Cardiac septum (tissue), 1 donor: ENCODE measurements at places on chromosomes 1 and 21.

DNA sequence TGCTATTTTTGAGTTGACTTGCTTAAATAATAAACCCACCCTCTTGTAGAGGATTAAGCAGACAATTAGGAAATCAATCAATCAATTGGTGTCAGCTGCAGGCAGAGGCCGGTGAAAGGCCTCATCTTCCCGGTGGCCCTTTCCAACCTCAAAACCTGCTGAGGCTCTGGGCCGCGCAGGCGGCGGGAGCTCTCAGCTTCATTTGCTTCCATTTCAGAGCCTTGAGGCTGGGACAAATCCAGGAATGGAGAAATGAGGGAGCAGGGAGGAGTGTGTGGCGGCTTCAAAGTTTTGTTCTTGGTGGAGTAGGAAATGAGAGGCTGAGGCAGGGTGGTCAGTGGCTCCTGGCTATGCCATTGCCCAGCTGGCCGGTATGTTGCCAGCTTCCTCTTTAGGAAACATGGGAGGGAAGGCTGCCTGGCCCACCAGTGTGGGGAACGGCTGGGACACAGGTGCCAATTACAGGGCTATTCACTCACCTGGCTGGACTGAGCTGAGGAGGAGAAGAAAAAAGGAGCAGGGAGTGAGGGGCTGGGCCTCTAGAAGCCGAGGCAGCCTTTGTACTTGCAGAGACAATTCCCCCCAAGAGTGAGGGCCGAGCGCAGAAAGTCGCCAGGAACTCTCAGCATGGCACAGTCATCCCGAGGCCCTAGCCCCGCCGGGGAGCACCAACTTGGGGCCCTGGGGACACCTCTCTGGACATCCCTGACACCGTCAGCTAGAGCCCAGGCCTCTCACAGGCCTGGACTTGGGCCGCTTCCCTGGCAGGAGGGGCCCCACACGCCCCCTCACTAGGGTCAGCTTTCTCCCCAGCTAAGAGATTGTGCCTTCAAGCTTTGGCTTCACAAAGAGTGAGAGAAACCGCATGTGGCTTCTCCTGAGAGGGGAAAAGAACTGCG, 4.4 kb downstream of the POU3F1 start:
- no peak for DNase-seq

- DNase-seq: no peak
Measured at GRCh38 chr1:55204997-55205396, 10.2 kb downstream of the USP24 start.

- no peak for DNase-seq
Measured at GRCh38 chr1:36306210-36306901, at the start of gene SH3D21. TSS of gene SH3D21 (plus strand) at chr1:36306368. CDS start at chr1:36306421, 53 bp downstream.

DNA sequence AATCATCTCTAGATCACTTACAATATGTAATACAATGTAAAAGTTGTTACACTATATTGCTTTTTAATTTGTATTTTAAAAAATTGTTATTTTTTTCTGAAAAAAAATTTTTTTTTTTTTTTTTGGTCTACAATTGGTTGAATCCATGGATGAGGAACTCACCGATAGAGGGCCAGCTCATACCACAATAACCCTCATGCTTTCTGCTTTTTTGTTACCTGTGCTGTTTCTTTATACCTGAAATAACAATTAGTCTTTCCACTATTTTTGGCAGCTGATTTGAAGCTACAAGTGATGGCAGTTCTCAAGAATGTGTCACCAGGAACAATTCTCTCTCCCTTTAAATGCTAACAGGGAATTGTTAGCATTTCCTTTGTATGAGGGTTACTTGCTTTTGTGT, 12.0 kb downstream of the SMG7 start:
- no peak for DNase-seq

DNA sequence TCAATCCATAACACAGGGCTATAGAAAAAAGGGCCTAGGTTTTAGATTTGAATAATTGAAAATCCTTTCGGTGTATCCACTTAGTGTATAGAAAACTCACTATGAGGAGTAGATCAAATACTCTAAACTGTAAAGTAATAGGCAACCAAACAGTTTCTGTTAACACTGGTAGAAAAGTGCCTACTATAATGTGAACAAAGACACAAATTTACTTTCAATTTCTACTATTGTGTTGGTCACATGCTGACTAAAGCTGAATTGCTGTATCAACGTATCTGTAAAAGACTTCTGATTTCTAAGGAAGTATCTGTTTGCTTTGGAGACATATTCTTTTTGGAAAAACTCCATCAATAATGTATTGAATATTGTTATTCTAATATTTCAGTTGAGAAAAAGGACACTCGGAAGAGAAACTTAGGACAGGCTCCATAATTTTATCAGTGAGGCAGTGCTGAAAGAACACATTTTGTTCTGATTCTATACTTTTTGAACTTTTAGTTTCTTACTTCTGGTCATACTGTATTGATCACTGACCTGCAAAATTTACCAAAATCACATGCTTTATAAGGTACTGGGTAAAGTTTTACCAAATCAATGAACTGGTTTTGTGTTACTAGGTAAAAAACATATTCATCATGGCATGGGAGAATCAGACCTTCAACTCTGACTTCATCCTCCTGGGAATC, at the start of gene OR2M5:
OR2M5 (plus strand) TSS at position 636 of the 686 bp plus-strand sequence; CDS start at position 636, 0 bp downstream.
- DNase-seq: no peak

DNA sequence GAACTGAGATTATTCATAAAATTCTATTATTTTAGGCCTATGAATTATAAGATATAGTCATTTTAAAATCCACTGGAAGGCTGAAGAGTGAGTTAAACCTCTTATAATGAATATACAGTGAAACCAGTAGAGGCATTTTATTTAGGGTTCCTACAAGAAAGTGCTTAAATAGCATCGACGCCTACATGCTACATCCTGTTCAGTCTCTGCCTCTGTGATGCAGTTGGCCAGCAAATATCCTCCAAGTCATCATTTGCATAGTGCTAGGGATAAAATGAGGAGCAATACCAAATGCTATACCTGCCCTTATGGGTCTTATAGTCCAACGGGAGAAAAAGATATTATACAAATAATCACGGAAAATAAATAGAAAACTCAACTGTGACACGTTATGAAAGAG, 59.6 kb downstream of the EDEM3 start:
- DNase-seq: no peak

- no peak for DNase-seq
Measured at GRCh38 chr21:27149034-27149433, 182.1 kb upstream of the ADAMTS5 start.

GRCh38 chr1:70499695-70500094, 88.6 kb downstream of the CTH start:
- no peak for DNase-seq

DNA sequence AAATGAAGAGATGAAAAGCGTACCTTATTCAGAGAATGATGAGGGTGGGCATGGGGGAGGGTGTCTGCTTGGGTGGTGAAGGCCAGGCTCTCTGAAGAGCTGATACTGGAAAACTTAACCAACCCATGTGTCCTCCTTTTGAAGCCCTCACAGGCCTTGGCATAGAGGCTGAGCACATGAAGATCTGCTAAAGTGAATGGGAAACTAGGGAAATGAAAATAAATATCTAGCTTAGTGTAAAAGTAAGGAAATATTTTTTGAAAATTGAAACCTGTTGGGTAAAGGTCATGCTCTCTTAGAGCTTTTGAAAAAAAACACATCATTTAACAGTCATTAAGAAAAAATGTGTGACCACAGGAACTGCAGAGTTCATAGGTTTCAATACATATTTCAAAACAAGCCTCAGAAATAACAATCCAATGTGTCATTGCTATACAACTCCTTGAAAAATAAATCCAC, 40.5 kb upstream of the RALGPS2 start:
- DNase-seq: no peak

DNA sequence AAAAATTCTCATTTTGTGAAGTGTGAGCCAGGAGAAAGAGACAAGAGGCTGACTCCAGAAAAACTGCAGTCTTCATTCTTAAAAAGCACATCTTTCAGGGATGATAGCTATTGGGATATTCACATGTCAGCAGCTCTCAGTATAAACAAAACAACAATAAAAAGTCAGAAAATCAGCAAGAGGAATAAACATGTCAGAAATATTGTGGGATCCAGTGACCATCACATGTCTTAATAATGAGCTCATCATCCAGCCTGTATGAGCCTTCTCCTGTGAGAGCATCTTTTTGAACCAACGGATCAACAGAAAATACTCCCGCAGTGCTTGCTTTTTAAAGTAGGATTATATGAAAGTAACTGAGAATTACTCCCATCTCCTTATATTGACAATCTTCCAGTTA, 241.6 kb downstream of the SMYD3 start:
- DNase-seq: no peak

DNA sequence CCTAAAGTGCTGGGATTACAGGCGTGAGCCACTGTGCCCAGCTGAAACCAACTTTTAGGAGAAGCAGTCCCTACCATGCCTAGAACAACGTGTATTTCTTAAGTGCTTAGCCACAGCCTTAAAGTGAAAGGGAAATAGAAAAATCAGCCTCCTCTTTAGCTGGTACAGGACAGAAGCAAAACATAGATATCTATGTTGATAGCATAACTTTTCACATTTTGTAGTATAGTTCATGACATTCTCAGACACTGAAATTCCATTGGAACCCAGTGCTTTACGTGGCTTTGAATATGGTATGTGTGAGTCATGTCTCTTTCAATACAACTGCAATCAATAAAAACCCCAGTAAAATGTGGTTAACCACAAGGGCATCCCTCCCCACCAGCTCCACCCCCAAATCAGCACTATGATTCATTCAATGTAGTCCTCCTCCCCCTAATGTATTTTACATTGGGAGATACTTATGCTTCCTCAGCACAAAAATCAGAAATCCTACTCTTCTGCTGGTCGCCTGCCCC, 32.1 kb downstream of the TGFB2 start:
- DNase-seq: no peak
